ENCODE measurements at places on chromosomes 11 and 22. TPM values are rescaled to one million over a fixed set of nuclear protein-coding genes. Genes with fewer than 3 reads are reported as not detected.

GRCh38 chr11:107780136-107780535 is 68.3 kb upstream of the SLN start:
- H3K4me3 ChIP-seq: no peak overlapping the region
- no peak overlapping the region for H3K27ac ChIP-seq
- no peaks in the 10 kb centered on the region for H3K4me1 ChIP-seq
- DNase-seq: no peak
- no peaks in the 10 kb centered on the region for H3K27me3 ChIP-seq
- no peaks in the 10 kb centered on the region for H3K36me3 ChIP-seq

DNA sequence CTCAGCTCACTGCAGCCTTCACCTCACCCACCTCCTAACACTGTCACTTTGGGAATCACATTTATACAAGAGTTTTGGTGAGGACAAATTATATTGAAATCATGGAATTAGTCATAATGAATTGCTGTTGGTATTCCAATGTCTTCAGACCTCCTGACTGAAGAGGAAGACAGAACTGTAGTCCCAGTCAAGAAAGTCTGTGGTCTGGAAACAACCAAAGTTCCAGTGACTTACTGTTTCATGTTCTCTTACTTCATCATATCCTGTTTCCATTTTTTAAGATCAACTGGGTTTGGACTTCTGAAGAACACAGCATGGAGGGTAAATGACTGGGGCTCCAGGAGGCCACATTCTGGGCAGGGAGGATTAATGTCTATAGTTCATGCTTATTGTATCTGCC is 43.0 kb upstream of the HIPK3 start:
- no peaks in the 10 kb centered on the region for H3K27me3 ChIP-seq
- no peaks in the 10 kb centered on the region for H3K36me3 ChIP-seq
- H3K4me3 ChIP-seq: no peak overlapping the region
- DNase-seq: no peak
- H3K4me1 ChIP-seq: no peaks in the 10 kb centered on the region

DNA sequence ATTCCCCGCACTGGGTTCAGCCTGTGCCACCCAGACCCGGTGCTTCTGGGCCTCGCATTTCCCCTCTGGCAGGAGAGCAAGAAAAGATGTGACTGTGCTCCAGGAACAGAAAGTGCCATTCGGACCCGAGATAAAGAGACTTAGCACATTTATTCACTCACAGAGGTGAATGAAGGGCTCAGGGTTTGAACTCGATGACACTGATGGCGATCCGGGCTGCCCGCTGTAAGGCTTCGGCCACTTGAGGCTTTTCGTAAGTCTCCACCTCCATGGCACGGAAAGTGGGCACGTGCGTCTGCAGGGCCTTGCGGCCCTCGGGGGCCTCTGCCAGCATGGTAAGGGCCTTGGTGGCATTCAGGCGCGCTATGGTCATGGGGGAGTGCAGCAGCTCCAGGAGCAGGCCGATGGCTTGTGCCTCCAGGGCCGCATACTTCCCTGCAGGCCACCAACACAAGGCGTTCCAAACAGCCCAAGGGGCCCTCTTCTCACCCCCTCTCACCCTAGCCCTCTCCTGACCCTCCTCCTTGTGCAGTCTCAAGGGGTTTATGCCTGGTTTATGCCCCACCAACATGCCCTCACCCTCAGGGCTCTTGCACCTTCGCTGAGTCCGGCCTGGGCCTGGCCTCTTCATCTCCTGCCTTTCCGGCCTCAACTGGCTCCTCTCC is 10.9 kb upstream of the GNAZ start:
- H3K36me3 ChIP-seq: no peaks in the 10 kb centered on the region
- no peak for DNase-seq
- no peaks in the 10 kb centered on the region for H3K27me3 ChIP-seq
- H3K27ac ChIP-seq: no peak overlapping the region
- H3K4me3 ChIP-seq: no peak overlapping the region

The APOA5 gene
- not detected for total RNA-seq

- no peak overlapping the region for H3K27ac ChIP-seq
- H3K36me3 ChIP-seq: no peaks in the 10 kb centered on the region
- DNase-seq: no peak
- no peak overlapping the region for H3K4me3 ChIP-seq
These were observed 112.0 kb upstream of the MTNR1B start for GRCh38 chr11:92857407-92857806.

DNA sequence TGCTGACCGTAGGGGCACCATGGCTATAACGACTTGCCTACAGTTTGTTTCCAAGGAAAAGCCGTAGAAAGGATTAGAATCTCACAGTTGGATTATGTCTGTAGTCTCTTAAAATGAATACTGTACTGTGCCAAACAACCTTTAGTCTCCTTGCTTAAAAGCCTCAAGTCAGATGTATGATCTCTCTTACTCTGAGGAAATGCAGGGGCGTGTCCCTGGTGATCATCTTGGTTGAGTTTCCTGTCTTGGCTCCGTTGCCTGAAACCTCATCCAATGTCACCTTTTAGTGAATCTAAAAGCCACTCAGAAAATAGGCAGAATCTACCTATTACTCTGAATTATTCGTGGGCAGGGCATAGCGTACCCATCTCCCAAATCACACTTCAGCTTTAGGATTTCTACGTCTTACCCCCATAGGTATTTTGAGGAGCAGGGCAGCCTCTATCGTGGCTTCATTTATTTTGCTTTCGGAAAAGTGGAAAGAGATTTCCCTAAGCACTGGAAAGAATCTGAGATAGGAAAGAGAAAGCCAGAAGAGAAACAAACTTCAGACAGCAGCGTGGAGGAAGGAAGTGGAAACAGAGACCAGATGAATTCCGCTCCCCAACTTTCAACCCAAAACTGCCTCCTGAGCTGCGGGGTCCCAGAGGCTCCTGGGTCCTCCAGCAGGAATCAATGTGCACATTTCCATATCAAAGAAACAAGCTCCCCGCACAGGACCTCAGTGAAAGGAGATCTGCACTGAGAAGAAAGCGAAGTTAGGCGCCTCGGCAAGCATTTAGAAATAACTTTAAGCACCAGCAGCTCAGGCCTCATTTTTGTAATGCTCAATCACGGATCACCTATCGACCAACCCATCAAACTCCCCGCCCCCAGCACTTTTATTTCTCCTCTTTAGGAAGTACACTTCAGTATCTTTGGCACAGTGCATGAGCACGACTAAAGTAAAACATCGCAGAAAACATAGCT is 245.8 kb downstream of the ETS1 start:
- peak overlapping the region; percentile 88 for H3K27ac ChIP-seq
- peak overlapping the region; percentile 27 for H3K4me3 ChIP-seq
- H3K27me3 ChIP-seq: no peaks in the 10 kb centered on the region

- no peak for DNase-seq
- H3K4me1 ChIP-seq: no peaks in the 10 kb centered on the region
- no peak overlapping the region for H3K27ac ChIP-seq
- H3K36me3 ChIP-seq: no peaks in the 10 kb centered on the region
These were observed 3.1 kb downstream of the MRGPRX1 start for GRCh38 chr11:18936002-18936673.

The OR2AT4 gene
- total RNA-seq: not detected

DNA sequence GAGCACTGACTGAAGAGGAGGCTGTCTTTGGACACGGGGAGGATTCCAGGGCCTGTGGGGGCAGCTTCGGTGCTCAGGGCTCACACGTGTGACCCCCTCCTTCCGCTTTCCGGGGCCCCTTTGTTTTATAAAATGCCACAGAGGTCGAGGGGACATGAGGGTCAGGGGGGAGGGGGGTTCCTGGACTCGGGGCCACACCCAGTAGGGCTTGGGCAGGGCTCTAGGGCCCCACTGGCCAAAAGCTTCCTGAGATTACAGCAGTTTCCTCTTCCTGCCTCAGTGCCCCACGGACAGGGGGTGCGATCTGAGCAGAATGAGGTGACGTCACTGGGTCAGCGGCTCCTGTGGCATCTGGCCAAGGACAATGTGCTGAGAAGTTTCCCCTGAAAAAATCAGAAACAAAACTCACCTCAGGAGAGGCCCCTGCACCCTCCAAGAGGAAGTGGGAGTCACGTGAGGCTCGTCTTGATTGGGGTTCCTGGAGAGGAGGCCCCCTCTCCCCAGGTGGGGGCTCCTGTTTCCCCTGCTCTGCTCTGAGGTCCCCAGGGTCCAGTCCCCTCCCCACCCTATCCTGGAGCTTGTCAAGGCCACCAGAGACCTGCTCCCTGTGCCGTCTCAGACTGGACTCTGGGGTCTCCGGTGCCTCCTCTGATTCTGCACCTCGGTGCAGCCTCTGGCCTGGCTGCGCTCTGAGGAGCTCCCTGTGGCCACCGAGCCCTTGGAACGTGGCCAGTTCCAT is 6.4 kb upstream of the IFITM3 start:
- H3K4me3 ChIP-seq: peak overlapping the region; percentile 12
- peaks cover 73% of the 10 kb centered on the region for H3K4me1 ChIP-seq
- H3K27me3 ChIP-seq: no peaks in the 10 kb centered on the region
- H3K36me3 ChIP-seq: no peaks in the 10 kb centered on the region
- peak overlapping the region; percentile 71 for H3K27ac ChIP-seq

Measured in CD4-positive, alpha-beta T cell (primary cell).